CD8-positive, alpha-beta T cell (primary cell): ENCODE measurements at places on chromosomes 7 and 10.

GRCh38 chr10:116683821-116684220, 58.5 kb downstream of the HSPA12A start:
- DNase-seq: no peak

- DNase-seq: no peak
Observed at GRCh38 chr7:42208572-42208971, 28.4 kb downstream of the GLI3 start.

- DNase-seq: no peak
Observed at GRCh38 chr7:116113310-116113709, 82.7 kb upstream of the TFEC start.

DNA sequence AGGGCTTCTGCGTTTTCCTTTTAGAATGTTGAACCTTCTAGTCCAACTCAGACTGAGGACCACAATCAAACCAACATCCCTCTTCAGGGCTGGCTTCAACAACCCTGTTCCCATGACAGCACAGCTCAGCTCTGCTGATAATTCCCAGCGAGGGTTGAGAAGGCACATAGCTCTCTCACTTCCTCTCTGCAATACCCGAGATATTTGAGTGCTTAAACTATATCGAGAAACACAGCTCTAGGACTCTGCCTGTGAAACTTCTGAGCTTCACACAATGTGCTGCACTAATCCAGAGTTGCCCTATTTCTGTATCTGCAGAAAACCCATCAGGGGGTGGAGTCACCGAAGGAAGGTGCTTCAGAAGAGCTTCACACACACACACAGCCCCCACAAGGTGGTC, 1.6 kb upstream of the ADARB2 start:
- DNase-seq: no peak

DNA sequence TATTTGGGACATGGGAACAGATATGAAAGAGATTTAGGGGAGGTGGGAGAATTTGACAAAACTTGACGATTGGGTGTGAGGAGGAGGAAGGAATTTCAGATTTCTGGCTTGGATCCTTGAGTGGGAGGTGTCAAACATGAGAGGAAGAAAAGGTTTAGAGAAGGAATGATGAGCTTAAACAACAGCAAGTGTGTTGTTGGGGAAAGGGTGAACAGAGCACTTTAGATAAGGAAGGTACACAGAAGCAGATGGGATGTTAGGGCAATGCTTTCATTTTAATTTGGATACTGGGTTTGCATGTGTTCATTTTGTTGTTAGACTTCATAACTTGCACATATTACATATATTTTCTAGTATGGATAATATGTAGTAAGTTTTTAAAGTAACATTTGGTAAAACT, 23.2 kb downstream of the REEP3 start:
- no peak for DNase-seq

GRCh38 chr10:13521026-13521425, 7.8 kb downstream of the BEND7 start:
- no peak for DNase-seq

- DNase-seq: no peak
Observed at GRCh38 chr10:96512524-96513304, 1.0 kb downstream of the TLL2 start.
